ENCODE measurements at places on chromosomes 7 and 10.
A peak's percentile ranks its signal among the peaks of the same experiment; 100 is the strongest.

DNA sequence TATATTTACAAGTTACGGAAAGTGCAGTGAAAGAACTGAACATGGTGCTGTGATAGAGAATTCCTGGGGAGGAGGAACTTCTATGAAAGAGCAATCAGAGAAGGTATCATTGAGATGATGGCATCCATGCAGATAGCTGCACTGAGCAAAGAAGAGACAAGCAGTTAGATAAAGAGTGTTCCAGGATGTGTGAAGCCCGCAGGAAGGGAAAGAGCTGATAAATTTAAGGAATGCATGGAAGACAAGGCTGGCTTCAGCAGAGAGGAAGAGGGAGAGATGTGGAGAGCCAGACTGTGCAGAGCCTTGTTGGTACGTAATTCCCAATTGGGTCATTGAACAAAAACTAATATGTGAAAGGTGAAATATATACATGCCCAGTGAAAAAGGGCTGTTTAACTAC lies 538.9 kb downstream of the INHBA start:
- no peak for DNase-seq

DNA sequence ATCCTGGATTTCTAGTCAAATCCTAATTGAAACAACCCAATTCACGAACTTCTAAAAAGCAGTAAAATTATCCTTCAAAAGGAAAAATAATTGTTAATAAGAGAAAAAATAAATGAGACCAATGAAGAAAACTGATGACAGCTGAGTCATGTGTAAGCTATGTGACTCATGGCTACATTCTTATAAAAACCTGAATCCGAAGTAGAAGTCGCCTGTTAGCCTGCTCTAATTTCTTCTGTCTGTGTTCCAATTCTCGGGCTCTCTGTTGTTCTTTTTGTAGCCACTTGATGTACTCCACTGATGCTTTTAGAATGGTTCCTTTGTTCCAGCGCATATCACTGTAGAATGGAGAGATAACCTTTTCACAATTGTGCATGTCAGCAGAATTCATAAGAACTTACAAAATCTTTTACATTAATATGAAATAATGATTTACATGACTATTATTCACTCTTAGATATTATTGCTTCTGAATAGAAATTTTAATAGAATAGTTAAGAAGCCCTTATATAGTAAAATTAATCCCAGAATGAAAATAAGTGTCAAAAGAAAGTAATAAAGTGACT lies 88.8 kb downstream of the TFEC start:
- peak; percentile 48 for DNase-seq

GRCh38 chr10:100182281-100182680 lies 3.5 kb downstream of the ERLIN1 start:
- DNase-seq: no peak

GRCh38 chr7:86950944-86951343 lies 108.5 kb downstream of the ELAPOR2 start:
- DNase-seq: no peak

GRCh38 chr10:36676321-36676720 lies 449.1 kb upstream of the ANKRD30A start:
- DNase-seq: no peak

- peak; percentile 76 for DNase-seq
These were observed 161.6 kb upstream of the PRSS1 start for GRCh38 chr7:142587578-142588191.

- DNase-seq: peak; percentile 86
These were observed 114.5 kb upstream of the INHBA start for GRCh38 chr7:41817386-41817785.

- no peak for DNase-seq
These were observed 125.2 kb upstream of the PALS2 start for GRCh38 chr7:24448038-24448437.

GRCh38 chr10:101489355-101489754 lies 98.7 kb downstream of the POLL start:
- peak; percentile 28 for DNase-seq

DNA sequence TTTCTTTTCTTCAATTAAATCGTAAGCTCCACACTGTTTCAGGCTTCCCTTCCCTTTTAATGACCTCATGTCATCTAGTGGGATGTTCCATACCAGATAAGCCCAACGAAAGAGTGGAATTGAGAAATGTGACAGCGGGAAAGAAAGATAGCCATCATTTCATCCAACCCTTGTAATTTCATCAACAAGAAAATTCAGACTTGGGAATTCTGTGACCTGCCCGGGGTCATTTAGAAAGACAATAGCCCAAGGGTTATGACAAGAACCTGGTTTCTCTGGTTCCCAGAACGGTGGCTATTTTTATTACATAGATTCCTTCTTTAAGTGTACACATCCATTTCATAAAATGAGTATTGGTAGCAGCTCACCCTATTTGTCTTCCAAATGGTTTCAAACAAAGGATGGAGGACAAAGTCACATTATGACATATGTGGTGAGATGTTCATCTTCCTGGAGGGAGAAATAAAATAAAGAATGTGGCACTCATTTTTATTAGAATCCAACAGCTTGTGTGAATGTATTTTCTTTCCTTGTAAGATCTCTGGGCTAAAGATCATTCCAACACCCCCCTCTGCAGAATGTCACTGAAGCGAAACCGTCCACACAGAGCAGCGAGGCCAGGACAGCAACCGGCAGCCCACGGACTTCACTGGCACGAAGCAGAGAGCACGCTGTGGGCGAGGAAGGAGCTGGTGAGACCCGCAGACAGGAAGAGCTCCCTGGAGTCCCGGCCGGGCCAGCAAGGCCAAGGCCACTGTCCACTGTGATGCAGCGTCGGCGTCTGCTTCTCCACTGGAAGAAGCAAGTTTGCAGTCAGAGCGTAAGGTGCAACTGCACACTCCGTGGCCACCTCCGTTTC lies 199.9 kb downstream of the KLF6 start:
- DNase-seq: no peak

DNA sequence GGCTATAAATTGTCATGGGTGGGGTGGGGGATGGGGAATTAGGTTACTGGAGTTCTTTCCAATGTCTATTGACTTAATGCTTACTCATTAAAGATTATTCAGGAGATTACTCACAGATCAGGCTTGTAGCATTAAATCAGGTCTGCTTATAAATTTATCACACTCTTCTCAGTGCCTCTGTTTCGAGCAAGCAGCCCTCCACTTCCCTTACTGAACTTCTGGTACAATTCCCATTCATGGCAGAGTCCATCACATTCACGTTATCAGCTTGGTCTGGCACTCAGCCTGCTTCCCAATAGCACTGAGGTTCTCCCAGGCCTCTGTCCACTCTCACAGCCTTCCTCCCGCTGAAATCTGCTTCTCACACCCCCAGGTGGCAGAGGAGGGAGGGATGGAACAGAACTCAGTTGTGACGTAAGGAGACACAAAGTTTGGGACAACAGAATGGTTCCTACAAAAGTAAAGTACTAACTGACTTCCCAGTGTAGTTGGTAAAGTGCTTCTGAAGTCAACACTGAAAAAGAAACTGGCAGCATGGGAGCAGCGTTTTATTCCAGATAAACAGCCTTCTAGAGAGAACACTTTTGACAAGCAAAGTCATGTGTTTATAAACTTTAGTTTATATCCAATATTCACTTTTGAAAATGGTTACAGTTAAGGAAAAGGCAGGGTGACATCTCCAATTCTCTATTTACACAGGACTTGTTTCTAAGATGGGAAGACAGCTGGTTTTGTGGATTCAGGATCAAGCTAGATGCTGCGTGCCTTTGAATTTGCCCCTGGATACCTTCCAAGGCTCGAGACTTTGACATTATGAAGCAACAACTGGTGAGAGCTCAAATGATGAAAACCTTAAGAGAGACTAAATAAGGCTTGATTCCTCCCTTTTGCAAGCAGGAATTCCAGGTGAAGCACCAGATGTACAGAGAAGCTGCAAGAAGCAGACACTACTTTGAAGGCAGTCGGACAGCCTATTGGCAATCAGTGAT lies 81.4 kb downstream of the ATXN7L1 start:
- no peak for DNase-seq

- DNase-seq: no peak
These were observed 59.6 kb downstream of the BRI3 start for GRCh38 chr7:98341106-98341505.

GRCh38 chr10:3886191-3886590 lies 101.2 kb upstream of the KLF6 start:
- DNase-seq: peak; percentile 24

- DNase-seq: no peak
These were observed 11.1 kb downstream of the HOXA4 start for GRCh38 chr7:27119412-27119911.

DNA sequence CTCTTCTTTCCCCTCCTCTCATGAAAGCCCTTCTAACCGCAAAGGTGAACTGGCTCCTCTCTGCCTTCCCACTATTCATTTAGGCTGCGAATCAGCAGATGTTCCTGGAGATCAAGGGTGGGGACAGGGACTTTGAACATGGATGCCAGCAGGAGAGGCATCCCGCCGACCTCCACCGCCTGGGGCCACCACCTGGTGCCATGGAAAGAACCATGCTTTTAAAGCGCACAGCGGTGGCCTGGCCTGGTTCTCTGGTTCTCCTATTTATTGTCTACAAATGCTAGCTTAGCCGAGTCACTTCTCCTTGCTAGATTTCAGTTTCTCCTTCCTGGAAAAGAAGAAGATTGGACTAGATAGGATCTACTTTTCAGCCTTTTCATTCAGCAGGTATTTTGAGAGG lies 43.2 kb upstream of the KCNMA1 start:
- no peak for DNase-seq

GRCh38 chr10:19815731-19816410 lies 361 bp upstream of the PLXDC2 start:
- DNase-seq: peak; percentile 23

GRCh38 chr7:37590824-37591223 lies 92.7 kb upstream of the GPR141 start:
- DNase-seq: no peak

DNA sequence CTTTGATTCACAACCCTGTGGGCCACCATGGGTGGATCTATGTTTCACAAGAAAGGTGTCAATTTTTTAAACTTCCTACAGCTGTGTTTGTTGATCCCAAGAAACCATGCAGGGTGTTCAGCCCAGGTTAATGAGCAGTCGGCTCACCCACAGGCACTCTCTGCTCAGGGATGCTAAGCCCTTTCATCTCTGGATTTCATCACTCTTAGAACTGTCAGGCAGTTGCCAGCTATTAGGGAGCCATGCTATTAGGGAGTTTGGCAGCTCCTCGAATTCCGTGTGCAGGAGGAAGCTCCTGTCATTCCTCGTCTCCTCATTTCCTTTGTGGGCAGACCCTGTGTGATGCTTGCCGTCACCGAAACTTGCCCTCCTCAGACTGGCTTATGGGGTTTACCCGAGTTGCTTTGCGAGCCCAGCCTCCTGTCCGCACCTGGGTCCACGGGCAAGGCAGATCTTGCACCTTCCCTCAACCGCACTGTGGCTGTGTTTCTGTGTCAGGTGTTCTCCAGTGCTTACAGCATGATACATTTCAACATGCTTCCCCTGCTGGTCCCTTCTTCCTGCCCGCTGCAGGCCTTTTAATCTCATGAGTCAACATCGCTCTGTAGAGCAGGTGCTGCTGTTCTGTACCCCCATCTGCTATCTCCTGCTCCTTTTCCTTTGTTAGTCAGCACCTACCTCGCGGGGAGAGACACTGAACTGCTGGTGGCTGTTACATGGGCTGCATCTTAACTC lies 509.8 kb downstream of the SUGCT start:
- DNase-seq: no peak

GRCh38 chr7:21690705-21691104 lies 147.9 kb downstream of the DNAH11 start:
- DNase-seq: no peak

DNA sequence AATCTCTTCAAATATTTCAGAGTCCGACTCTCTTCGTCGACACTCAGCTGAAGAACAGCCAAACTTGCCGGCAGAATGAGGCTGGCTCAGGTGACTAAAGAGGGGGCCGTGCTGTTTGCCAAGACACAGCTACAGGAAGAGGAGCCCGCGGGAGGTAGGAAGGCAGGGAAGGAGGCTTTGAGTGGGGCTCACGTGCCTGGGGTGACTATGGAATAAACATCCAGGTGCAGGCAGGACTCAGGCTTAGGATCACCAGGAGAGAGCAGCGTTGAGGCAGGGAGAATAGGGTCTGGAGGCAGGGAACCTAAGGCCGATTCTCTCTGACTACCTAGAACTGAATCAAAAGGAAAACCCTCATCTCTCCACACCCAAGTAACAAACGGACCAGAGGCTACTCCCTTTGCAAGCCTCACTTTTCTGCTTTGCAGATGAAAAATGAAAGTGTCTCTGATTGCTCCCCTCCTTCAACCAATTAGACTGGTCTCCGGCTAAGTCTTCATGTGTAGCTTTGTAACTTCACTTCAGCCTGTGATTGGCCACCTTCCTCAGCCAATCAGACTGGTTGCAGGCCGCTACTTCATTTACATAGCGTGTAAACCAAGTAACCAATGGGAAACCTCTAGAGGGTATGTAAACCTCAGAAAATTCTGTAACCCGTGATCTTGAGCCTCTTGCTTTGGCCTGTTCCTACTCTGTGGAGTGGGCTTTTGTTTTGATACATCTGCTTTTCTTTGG lies 19.7 kb upstream of the BNIP3 start:
- DNase-seq: peak; percentile 46

DNA sequence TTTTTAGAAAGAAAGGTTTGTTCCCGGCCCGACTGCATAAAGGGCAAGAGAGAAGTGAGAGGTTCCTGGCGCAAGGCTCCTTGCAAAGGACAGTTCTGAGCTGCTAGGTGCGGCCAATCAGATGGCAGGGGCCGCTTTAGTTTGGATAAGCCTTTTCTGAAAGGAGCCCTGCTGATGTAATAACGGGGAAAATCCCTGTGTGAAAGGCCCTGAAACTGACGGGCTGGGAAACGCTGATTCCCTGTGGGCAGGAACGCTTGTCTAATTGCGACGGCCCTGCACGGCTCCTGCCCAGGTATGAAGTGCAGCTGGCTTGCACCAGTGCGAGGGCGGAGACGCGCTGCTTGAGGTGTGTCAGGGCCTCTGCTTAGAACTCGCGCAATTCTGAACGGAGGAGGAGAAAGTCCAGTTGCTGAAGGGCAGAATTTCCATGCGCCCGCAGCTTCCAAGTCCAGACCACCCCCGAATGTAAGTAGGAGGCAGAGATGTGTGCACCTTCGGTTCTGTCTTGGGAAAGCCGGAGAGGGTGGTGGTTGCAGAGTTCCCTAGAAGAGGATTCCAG lies 30.5 kb downstream of the TACC2 start:
- no peak for DNase-seq

GRCh38 chr10:59079386-59080226 lies 96.8 kb upstream of the PHYHIPL start:
- peak; percentile 62 for DNase-seq

- DNase-seq: peak; percentile 79
These were observed 4.6 kb upstream of the C10orf95 start for GRCh38 chr10:102455893-102456471.

- peak; percentile 72 for DNase-seq
These were observed 288.8 kb downstream of the CAMK1D start for GRCh38 chr10:12638103-12638502.

GRCh38 chr10:131167036-131167860 lies 144.3 kb downstream of the TCERG1L start:
- no peak for DNase-seq

All from HT1080 (cell line).